Glomerular endothelial cell (primary cell): ENCODE measurements at places on chromosomes 11 and 22. TPM values are rescaled to one million over a fixed set of nuclear protein-coding genes. Genes with fewer than 3 reads are reported as not detected.

- peak; percentile 1 for DNase-seq
Observed at GRCh38 chr11:60485987-60486386, 6.6 kb upstream of the MS4A12 start.

DNA sequence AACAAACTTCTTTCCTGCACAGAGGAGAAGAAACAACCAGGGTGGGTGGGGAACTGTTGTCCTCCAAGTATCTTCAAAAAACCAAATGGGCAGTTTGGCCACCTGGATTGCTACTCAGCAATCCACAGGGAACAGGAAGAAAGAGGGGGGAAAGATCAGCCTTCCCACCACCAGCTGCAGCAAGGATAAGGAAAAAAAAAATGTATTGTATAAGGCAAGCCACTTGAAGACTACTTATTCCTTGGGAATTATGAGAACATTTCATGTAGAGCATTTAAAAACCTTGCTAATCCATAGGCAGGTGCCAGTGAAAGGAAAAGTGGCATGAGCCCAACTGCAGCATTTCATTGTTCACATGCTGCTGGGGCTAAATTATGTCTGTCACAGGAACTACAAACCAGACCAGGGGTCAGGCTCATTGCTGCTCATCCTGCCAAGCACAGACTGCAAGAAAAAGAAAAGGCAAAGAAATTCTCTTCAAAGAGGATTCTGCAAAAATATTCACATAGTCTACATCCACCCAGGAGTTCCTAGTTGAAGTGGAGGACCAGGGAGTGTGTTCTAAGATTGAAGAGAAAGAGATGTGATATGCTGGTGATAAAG, 2.2 kb downstream of the RAB30 start:
- DNase-seq, result no peak

GRCh38 chr11:7583248-7583647, 69.4 kb downstream of the PPFIBP2 start:
- no peak for DNase-seq

- no peak for DNase-seq
Observed at GRCh38 chr22:40258501-40258915, 80.8 kb downstream of the TNRC6B start.

DNA sequence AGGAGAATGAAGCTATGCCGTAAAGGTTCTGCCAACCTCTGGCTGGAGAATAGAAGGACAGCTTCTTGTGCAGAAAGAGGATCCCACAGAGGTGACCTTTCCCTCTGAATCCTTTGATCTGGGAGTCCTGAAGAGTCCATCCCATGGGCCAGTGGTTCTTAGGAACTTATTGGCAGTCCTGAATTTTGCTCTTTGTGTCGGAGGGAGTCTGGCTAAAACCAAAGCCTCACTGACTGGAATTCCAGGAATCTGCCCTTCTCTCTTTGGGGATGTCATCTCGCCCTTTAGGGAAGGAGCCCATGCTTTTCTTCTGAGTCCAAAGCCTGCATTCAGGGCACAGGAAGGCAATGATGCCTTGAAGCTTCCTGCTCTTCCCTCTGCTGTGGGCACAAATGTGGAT, 45.5 kb downstream of the PKNOX2 start:
- no peak for DNase-seq

- no peak for DNase-seq
Observed at GRCh38 chr22:19719488-19720021, 3.8 kb upstream of the GP1BB start.

- no peak for DNase-seq
Observed at GRCh38 chr11:47164321-47164720, 12.4 kb downstream of the ARFGAP2 start.

DNA sequence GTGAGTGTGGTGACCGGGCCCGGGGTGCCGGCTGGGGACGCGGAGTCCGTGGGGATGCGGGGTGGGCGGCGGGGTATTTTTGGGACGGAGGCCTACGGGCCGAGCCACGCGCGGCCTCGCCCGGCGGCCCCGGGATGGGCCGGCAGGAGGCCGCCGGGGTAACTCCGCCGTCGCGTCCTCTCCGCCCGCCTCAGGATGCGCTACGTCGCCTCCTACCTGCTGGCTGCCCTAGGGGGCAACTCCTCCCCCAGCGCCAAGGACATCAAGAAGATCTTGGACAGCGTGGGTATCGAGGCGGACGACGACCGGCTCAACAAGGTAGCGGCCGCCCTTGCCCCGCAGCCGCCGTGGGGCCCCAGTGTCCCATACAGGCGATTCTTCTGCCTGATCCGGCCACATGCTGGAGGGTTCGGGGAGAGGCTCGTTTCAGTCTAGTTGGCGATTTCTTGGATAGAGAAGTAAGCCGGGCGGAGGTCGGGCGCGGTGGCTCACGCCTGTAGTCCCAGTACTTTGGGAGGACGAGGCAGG, 337 bp downstream of the RPLP2 start:
- no peak for DNase-seq

- no peak for DNase-seq
Observed at GRCh38 chr11:60854140-60854846, 1.5 kb downstream of the PTGDR2 start.

GRCh38 chr22:45318558-45319323, 9.0 kb downstream of the FAM118A start:
- peak; percentile 63 for DNase-seq

DNA sequence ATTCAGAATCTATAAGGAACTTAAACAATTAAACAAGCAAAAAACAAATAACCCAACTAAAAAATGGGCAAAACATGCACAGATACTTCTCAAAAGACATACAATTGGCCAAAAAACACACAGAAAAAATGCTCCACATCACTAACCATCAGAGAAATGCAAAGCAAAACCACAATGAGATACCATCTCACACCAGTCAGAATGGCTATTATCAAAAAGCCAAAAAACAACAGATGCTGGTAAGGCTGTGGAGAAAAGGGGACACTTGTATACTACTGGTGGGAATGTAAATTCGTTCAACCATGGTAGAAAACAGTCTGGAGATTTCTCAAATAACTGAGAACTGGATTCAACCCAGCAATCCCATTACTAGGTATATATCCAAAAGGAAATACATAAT, 24.8 kb downstream of the ENTHD1 start:
- no peak for DNase-seq

- no peak for DNase-seq
Observed at GRCh38 chr11:96284917-96285316, 58.1 kb downstream of the MAML2 start.

DNA sequence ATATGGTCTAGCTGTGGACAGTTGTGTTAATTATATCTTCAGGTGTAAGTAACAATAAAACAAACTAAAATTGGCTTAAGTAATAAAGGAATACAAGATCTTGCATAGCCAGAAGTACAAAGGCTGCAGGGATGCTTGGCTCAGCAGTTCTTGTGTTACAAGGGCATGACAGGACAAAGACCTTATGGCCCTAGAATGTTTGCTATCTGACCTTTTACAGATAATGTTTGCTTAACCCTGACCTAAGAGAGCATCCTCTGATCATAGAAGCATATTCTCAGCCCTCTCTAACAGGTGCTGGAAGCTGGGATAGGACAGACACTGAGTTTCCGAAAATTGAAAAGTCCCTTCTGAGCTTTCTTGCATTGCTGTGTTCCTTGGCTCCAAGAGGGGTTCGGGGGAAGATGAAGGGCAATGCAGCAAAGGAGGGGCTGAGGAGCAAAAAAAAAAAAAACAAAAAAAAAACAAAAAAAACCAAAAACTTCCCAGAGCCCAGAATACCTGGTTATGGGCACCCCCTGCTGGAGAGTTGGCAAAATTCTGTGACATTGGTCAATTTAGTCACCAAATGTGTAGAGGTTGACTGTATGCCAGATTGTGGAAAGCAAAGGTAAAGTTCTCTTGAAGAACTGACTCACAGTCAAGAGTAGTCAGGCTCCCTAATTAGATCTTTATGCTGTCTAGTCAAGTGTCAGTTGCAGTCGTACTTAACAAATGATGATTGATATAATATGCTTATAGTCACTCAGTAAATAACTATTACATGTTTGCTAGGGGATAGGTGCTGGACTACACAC, 10.4 kb upstream of the HIKESHI start:
- DNase-seq, result no peak

GRCh38 chr11:47775240-47775869, 8.2 kb upstream of the FNBP4 start:
- no peak for DNase-seq

DNA sequence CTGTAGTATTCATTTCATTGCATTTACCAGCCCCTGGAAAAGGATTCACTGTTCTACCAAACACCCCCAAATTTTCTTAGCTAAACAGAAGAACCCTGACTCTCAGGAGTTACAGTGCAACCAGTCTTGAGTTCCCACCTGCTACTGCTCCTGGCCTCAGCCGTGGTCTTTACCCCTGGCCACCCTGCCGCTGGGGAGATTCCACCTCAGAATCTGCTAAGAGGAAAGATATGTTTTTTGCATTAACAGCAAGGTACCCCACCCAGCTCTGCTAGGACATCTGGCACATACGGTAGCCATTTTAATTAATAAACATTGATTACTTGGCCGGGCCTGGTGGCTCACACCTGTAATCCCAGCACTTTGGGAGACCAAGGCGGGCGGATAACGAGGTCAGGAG, 9.0 kb downstream of the JAML start:
- DNase-seq, result no peak

DNA sequence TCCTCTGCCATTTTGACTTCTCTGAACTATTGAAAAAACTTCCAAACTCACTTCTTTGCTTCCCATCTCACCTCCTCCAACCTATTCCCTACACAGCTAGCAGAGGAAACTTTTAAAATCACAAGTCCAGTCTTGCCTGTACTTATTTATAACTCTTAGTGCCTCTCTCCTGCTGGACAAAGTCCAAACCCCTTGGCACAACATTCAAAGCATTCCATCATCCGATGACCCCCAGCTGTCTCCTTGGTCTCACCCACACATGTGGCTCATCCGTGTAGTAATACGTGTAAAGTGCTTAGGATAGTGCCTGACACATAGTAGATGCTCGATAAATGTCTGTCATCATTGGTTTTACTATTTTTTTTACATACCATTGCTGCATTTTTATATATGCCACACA, 101.4 kb downstream of the PARVA start:
- no peak for DNase-seq

- no peak for DNase-seq
Observed at GRCh38 chr11:18696638-18697225, 1.8 kb upstream of the TMEM86A start.

- no peak for DNase-seq
Observed at GRCh38 chr11:134126217-134126822, 57.4 kb downstream of the JAM3 start.

GRCh38 chr22:50440544-50441249, 34.1 kb downstream of the SBF1 start:
- no peak for DNase-seq

- DNase-seq, result no peak
Observed at GRCh38 chr11:57287884-57288283, 36.9 kb downstream of the TNKS1BP1 start.

DNA sequence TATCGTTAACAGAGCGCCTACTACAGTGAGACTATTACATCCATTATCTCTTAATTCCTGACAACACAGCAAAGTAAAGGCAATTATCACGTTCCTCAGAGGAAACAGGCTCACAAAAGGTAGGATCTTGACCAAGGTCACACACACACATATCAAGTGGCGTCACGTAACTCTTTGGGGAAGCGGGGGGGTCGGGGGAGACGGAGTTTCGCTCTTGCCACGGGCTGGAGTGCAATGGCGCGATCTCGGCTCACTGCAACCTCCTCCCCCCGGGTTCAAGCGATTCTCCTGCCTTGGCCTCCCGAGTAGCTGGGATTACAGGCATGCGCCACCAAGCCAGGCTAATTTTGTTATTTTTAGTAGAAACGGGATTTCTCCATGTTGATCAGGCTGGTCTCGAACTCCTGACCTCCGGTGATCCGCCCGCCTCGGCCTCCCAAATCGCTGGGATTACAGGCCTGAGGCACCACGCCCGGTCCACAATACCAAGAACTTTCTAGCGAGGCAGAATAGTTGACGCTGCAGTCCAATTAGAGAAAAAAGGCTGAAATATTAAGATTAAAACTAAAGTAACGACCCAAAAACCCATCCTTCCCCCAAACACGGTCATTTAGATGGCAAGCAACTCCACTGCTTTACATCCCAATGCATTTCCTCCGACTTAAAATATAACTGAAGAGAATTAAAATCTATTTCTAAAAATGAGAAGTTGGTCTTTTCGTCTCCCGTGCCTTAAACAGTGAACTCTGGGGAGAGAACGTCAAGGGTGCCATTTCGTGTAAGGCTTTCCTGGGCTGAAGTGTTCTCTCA, 1.2 kb downstream of the DDX17 start:
- no peak for DNase-seq

DNA sequence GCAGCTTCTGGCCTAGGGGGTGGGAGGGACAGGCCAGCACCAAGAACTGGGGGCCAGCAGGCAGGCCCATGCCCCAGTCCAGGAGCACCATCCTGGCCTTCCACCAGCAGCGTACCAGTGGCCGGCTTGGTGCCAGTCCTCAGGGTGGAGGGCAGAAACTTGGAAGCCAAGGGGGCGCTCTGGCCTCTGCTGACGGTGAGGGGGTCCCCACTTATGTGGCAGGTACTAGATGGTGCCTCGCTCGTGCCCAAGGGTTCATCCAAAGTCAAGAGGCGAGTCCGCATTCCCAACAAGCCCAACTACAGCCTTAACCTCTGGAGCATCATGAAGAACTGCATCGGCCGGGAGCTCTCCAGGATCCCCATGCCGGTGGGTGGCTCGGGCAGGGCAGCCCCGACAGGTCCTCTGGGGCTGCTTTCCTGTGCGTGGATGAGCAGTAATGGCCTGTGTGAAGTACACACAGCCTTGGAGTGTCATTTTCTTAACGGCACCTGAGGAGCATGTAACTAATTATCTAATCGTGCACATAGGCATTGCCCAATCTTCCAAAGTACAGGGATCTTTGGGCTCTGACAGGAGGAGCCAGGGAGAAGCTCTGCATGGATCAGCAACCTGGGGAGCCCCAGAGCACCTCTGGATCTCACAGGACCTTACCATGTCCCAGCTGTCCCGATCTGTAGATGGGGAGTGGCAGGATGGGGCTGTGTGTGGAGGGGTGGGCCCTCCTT, 79.1 kb downstream of the MORC2 start:
- no peak for DNase-seq

- no peak for DNase-seq
Observed at GRCh38 chr11:3920148-3920852, 64.8 kb downstream of the STIM1 start.

Gene OR52E8
- total RNA-seq, result not detected in 2 replicates

Gene LINC01488
- not detected in 2 replicates for total RNA-seq

Gene SCGB1C1
- total RNA-seq, result not detected in 2 replicates

Gene MUC2
- total RNA-seq, result not detected in 2 replicates

Gene MS4A15
- not detected in 2 replicates for total RNA-seq

Gene RBMXL2
- not detected in 2 replicates for total RNA-seq

Gene TRPM5
- total RNA-seq, result not detected in 2 replicates

Gene OR4P4
- total RNA-seq, result not detected in 2 replicates

Gene CHEK2
- total RNA-seq, result 8.5 and 19.3 TPM in 2 replicates

Gene MAML2
- 10.7 and 20.0 TPM in 2 replicates for total RNA-seq

Gene ART1
- total RNA-seq, result not detected in 2 replicates

Gene ESAM
- 297 and 465 TPM in 2 replicates for total RNA-seq
